ENCODE measurements at places on chromosomes 12 and 14. TPM values are rescaled to one million over a fixed set of nuclear protein-coding genes. Genes with fewer than 3 reads are reported as not detected.

HCAR3 gene
- total RNA-seq, result not detected

PTPN21 gene
- 6.1 TPM for total RNA-seq

GZMH gene
- total RNA-seq, result not detected

DNA sequence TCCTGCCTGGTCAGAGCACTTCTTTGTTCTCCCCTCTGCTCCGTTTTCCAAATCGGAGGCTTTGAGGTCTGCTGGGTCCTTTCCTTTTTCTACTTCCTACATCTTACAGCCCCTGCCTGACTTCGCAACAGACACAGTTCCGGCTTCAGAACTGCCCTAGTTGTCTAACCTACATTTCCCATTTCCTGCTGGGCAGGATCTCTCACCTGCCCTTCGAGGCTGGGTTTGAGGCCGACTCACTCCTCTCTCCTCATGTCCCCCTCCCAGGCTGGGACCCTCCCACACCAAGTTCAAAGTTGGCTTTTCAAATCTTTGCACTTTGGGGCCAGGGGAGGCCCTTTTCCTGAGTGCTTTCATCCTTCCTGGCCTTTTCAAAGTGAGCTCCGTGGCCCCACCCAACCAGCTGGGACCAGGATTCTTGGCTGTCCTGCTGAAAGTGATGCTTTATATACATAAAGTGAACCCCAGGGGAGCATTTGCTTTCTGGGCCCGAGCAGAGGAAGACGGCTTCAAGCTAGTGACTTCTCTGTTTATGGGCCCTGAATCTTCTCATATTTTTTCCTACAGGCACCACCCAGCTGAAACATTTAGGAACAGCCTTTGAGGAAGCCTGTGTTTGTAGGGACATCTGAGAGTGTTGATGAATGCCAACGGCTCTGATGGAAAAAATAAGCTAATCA lies 281.0 kb upstream of the CRY1 start:
- DNase-seq, result no peak

DNA sequence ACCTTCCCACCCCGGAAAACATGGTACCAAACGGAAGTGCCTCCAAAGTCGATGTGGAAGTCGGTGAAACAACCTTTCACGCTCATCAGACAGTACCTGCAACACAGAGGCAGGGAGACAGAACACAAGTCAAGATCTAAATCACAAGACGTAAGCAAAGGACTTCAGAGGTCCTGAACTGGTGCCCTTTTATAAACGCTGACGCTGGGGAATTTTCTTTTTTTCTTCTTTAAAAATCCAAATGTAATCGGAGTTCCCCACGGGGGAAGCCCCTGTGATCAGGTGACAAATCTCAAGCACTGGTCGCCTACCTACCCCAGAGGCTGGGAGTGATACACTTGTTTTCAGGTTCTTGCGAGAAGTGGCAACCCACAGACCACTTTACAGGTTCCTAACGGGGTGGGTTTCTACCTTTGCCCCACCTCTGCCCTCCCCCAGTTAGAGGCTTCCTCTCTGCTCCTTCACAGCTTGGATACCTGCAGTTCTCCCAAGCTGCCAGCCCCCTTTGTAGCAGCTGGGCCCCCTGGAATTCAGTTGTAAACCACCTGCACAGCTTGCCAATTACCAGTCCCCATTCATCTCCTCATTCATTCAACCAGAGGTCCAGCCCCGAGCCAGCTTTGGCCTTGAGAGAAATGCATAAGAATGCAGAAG lies 46.2 kb downstream of the KDM2B start:
- DNase-seq, result no peak
